ENCODE measurements at places on chromosomes 1 and 21.
A peak's percentile ranks its signal among the peaks of the same experiment; 100 is the strongest.

- no peak for DNase-seq
Measured at GRCh38 chr1:67674260-67675011, 10.6 kb upstream of the GADD45A start.

DNA sequence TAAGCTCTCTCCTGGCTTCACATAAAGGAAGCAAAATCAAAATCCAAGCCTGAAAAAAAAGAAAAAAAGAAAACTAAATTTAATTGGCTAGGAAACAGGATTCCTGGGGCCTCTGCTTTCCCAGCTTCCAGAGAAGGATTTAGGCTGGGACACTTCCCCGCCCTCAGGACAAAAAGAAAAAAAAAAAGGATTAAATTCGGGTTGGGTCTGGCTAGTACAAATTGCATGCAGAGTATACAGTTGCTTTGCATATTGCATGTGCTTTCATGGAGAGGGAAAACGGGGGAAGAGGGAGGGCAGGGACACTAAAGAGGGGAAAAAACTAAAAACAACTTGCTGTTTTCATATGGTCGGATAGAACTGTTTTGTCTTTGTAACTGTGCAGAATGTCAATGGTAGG lies 42.7 kb downstream of the OLIG1 start:
- DNase-seq = no peak

GRCh38 chr21:42608446-42608845 lies 45.0 kb upstream of the PDE9A start:
- no peak for DNase-seq

DNA sequence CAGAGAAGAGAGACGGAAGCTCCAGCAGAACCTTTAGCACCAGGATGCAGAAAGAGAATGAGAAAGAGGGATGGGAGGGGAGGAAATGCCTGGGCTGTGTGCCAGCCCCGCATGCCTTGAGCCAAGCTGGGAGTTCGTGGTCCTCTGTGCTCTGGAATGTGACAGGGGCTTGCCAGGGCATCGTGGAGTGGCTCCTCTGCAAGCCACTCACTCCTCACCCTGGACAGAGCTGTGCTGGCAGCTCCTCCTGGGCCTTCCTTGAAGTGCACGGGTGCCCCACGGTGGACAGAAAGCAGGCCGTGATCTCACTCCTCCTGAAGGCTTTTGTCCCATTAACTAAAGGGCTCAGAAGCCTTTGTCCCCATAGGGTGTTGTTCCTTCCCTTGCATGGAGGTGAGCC lies 34.8 kb upstream of the PRELP start:
- DNase-seq = no peak

GRCh38 chr1:19596714-19597495 lies 47.2 kb upstream of the NBL1 start:
- DNase-seq = peak; percentile 97

- DNase-seq = no peak
Measured at GRCh38 chr1:185156288-185156853, 382 bp downstream of the TRMT1L start.

DNA sequence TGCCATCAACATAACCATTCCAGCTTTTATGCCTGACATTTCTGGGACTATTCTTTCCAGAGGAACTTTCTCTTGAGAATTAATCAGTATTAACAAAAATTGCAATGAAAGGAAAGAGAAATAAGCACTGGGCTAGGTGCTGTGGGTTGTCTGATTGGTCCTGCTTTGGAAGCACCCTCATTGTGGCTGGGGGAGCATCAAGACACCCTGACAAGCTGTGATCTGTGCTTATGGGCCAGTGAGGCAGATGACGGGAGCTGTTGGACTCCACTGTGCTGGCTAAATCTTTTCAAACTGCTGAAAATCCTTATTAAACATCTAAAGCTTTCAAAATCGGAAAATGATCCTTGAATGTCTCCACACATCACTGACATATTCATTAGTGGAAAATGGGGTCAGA lies 20.0 kb downstream of the UBASH3A start:
- DNase-seq = no peak

DNA sequence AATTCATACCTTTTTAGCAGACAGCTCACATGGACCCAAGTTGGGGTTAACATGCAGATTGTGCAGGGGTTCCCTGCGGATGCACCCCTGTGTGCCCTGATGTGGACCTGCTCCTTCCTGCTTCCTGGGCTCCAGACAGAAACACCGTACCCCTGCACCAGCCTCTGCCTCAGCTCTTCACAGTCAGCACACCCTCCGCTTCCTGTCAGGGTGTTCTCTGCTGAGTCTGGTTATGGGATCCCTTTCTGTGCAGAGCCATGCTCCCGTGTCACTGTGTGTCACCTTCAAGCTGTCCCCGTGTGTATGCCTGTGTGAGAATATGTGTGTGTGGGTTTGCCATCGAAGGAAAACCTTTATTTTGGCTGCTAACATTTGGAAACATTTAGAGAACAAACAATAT lies 48.7 kb upstream of the KCNJ15 start:
- no peak for DNase-seq

GRCh38 chr1:111884772-111885443 lies 104.6 kb downstream of the KCND3 start:
- DNase-seq = no peak

- DNase-seq = no peak
Measured at GRCh38 chr1:192615055-192615454, 20.9 kb upstream of the RGS13 start.

DNA sequence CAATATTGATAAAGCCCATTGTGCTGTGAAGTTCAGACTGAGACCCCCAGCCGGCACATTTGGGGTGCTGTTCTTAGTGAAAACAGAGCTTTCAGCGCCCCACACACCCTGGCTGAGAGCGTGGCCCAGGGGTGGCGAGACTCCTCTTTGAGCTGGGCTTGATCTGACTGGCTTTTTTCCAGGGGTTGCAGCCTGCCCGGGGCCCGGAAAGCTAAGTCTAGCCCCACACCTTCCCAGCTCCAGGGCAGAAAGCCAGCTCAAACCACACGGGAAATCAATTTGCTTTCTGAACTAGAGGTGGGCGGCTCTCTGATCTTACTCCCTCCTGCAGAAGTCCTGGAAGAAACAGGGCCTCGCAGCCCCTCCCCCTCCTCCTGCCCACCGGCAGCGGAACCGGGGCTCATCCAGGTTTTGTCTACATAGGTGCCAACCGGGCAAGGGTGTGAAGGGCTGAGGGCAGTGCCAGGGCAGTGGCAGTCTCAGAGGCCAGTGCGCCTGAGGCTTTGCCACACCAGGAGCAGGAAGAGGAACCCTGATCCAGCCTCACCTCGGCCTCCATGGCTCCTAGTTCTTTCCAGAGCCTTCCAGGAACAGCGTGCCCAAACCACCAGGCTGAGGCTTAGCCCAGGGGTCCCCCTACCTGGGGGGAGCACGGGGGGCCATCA lies 155.3 kb downstream of the NPHP4 start:
- DNase-seq = no peak

DNA sequence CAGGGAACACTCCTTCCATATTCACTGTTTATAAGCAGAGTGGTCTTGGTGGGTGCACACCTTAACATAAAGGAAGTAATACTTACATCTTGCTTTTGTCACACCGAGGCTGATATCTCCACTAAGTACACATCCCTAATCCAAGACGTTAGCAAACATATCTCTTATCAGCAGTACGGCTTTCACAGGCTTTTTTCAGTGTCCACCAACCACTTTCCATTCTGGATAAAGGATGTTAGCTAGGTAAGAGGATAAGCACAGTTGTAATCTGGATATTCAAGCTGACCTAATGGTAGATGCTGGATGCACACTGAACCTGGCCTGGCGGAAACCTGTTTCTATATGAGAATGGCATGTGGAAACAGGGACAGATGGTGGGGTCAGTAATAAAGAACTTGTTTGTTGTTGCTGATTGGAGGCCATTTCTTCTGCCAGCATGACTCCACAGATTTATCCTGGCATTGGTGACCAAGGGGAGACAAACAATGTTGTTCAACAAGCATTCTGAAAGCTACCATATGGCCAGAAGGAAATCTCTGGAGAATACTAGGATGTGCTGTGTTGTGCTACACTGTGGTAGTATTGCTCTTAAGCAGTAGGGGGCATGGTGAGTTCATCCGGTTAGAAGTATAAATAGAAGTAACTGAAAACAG lies 416.4 kb downstream of the PTBP2 start:
- DNase-seq = no peak

DNA sequence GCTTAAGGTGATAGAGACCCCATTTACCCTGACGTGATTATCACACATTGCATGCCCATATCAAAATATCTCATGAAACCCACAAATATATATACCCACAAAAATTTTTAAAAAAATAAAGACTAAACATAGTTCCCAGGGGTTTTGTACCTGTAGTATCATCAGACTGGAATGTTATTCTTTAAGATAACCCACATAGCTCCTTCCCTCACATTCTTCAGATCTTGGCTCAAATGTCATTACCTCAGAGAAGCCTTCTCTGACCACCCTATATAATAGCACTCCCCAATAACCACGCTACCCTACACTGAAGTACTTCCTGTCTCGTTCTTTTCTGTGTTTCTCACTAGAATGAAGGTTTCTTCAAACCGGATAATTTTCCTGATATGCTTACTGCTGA lies 138.3 kb upstream of the SNX7 start:
- DNase-seq = no peak

GRCh38 chr1:196009362-196009761 lies 598.9 kb downstream of the KCNT2 start:
- no peak for DNase-seq

DNA sequence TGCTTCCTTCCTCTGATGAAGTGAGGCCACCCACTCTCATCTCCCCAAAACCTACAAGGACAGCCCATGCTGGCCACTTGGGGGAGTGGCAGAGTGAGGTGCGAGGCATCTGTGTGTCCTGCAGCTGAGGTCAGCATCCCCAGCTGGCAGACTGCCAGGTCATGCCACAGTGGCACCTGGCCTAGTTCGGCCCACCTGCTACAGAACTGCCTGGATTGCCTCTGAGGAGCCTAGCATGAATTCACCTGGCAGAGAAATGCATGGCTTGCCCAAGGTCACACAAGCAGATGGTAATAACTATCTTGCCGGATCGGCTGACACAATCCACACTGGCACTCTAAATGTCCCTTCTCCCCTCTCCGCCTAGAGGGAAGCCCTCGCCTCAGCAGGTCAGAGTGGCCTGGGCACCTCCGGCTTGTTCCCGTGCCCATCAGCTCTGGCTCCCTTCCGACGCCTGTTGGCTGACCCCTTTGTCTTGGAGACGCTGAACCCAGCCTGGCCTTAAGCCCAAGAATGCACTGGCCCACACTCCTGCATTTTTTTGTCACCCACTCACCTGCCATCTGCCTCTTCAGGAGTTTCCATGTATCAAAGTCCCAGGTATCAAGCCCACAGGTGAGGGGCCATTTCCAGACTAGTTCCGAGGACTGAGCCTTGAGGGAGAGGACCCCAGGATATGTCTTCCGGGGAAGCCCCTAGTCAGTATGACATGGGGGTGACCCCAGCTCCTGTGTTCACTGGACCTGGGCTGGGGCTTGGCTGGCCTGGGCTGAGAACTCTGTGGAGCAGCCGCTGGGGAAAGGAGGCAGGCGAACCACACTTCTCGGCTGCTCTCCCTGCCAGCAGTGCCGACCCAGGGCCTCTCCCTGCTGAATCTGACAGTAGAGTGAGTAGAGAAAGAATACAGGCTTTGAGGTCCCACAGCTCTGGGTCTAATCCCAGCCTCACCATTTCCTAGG lies 21.7 kb downstream of the ECE1 start:
- DNase-seq = no peak

- no peak for DNase-seq
Measured at GRCh38 chr1:184624626-184625025, 130.0 kb downstream of the EDEM3 start.

DNA sequence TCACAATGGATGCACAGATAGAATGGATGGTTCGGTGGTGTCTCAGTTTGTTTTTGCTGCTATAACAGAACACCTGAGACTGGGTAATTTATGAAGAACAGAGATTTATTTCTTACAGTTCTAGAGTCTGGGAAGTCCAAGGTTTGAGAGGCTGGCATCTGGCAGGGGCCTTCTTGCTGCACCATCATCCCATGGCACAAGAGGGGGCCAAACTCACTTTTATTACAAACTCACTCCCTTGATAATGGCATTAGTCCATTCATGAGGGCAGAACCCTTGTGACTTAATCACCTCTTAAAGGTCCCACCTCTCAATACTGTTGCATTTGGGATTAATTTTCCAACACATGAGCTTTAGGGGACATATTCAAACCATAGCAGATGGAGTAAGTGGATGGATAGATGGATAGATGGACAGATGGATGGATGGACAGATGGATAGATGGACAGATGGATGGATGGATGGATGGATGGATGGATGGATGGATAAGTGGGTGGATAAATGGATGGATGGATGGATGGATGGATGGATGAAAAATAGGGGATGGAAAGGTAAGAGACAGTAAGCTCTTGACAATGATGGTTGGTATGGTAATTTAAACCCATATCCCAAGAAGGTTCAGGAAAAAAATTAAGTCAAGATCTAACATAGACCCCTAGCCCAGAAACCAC lies 16.5 kb downstream of the CAMK2N1 start:
- no peak for DNase-seq

DNA sequence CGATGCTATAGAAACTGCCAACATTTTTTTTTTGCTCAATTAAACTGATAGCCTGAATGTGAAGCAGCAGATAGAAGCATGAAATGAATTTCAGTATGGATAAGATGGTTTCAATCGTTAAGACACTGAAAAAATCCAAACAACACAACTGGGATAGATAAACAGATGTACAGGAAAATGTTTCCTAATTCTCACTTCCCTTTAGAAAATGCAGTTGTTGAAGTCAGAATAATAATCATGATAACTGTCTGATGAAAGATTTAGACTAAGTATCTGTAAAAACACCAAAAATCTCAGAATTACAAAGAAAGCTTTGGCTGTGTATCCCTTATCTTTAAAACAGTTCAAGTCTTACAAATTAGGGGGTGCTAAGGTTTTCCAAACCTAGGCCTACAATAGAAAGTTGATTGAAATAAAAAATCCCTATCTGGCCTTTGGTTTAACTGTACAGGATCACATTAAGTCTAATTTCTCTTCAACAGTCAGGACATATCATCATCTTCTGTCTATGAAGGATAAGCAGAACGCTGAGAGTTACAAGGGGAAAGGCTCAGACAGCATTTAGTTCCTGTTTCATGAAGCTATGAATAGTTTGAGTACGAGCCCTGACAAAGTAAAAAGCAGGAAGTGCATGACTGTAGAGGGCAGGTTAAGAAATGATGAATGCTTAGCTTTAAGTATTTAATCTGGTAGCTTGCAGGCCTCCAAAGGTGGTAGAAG lies 203.2 kb downstream of the APP start:
- DNase-seq = no peak

GRCh38 chr1:155037043-155037442 lies 3.4 kb downstream of the DCST1 start:
- no peak for DNase-seq

GRCh38 chr21:43916691-43917514 lies 51.9 kb downstream of the AGPAT3 start:
- no peak for DNase-seq
